ENCODE measurements at places on chromosomes 1 and 21. TPM values are rescaled to one million over a fixed set of nuclear protein-coding genes. Genes with fewer than 3 reads are reported as not detected.

DNA sequence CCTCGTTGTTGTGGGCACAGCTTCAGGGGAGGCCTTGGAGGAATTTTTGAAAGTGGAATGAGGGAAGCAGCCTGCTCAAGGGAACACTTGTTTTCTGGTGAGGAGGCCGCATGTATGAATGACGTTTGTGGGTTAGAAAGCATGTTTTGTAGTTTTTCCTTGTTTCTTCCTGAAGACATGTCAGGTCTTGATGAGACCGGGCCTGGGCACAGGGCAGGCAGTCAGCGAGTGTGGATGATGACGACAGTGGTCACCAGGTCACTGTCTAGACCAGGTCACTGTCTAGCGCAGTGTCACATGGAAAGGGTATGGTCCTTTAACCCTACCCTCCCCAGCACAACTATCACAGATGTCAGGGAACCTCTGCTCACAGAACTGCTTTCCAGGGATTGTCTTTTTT lies 7.3 kb downstream of the PSEN2 start:
- DNase-seq, result no peak

GRCh38 chr1:44646261-44647110 lies 27.8 kb downstream of the TMEM53 start:
- DNase-seq, result no peak

DNA sequence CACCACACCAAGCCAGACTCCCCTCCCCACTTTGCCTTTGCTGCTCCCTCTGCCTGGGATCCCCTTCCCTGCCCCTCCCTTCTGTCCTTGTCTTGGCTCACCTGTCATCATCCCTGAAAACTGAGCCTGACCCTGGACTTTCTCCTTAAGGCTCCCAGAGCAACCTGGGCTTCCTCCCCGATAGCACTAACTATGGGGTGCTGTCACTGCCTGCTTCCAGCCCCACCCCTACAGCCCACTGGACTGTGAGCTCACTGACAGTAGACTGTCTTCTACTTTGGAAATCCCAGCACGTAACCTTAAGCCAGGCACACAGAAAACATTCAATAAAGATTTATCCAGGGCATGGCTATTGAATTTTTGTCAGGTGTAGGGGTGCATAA lies 9.5 kb upstream of the CSF1 start:
- no peak for DNase-seq

- no peak for DNase-seq
Measured at GRCh38 chr1:116311756-116312680, 61.0 kb upstream of the ATP1A1 start.

RHCE gene
- 1.4 TPM for total RNA-seq

PKLR gene
- total RNA-seq, result not detected

DMRTA2 gene
- total RNA-seq, result 1.4 TPM
